ENCODE measurements at places on chromosomes 3 and 15. TPM values are rescaled to one million over a fixed set of nuclear protein-coding genes. Genes with fewer than 3 reads are reported as not detected.

The LRRIQ4 gene
- not detected for total RNA-seq

The CYP8B1 gene
- total RNA-seq: not detected

The PCOLCE2 gene
- 6.2 TPM for total RNA-seq

The STAC gene
- 7.2 TPM for total RNA-seq

The MORC1 gene
- total RNA-seq: not detected

The SLC15A2 gene
- 16.5 TPM for total RNA-seq

The RGMA gene
- 46.0 TPM for total RNA-seq

The CFAP100 gene
- total RNA-seq: not detected

The UQCC5 gene
- not detected for total RNA-seq

The ALPK3 gene
- 0.58 TPM for total RNA-seq

The RBM5 gene
- 290 TPM for total RNA-seq

The LDHAL6B gene
- total RNA-seq: not detected

The SPTSSB gene
- 0.58 TPM for total RNA-seq

The SENP8 gene
- total RNA-seq: 3.1 TPM

The ROPN1 gene
- total RNA-seq: not detected

The FOXB1 gene
- not detected for total RNA-seq

The CCDC54 gene
- not detected for total RNA-seq

The RTP1 gene
- total RNA-seq: not detected

The DGKG gene
- 1.2 TPM for total RNA-seq

The LTF gene
- total RNA-seq: 190 TPM

The TGM4 gene
- not detected for total RNA-seq

The ZNF621 gene
- total RNA-seq: 30.4 TPM

The SLC22A13 gene
- not detected for total RNA-seq

The MYZAP gene
- 20.9 TPM for total RNA-seq

The TRMT10C gene
- 33.6 TPM for total RNA-seq

The UACA gene
- total RNA-seq: 135 TPM

The SLC6A20 gene
- 0.58 TPM for total RNA-seq

The GOLGA8G gene
- not detected for total RNA-seq

The SLC51A gene
- not detected for total RNA-seq

The SIDT1 gene
- 26.3 TPM for total RNA-seq

The CACNA2D2 gene
- 7.2 TPM for total RNA-seq

The CD200R1 gene
- 19.3 TPM for total RNA-seq

The CIB1 gene
- 36.2 TPM for total RNA-seq

The ILDR1 gene
- 0.18 TPM for total RNA-seq

The TUSC7 gene
- not detected for total RNA-seq

The ST8SIA2 gene
- total RNA-seq: 1.1 TPM

The RBP2 gene
- total RNA-seq: not detected

The GATM gene
- total RNA-seq: 110 TPM

The ZPLD1 gene
- total RNA-seq: not detected

The SERPINI2 gene
- total RNA-seq: not detected

The ZNF654 gene
- 29.0 TPM for total RNA-seq

The OIP5 gene
- total RNA-seq: not detected

The AP3B2 gene
- 2.0 TPM for total RNA-seq

The COL6A5 gene
- not detected for total RNA-seq

The CHRNA7 gene
- total RNA-seq: 11.4 TPM

The ITGA11 gene
- total RNA-seq: 4.3 TPM

The SYNPR gene
- not detected for total RNA-seq

The RNF168 gene
- 18.9 TPM for total RNA-seq

The PRR20G gene
- total RNA-seq: not detected

The WNT7A gene
- not detected for total RNA-seq

The ANKUB1 gene
- not detected for total RNA-seq

The CCDC39 gene
- 11.7 TPM for total RNA-seq

Data from stomach (tissue), 19 donors.